ENCODE measurements at places on chromosomes 2 and 18.

DNA sequence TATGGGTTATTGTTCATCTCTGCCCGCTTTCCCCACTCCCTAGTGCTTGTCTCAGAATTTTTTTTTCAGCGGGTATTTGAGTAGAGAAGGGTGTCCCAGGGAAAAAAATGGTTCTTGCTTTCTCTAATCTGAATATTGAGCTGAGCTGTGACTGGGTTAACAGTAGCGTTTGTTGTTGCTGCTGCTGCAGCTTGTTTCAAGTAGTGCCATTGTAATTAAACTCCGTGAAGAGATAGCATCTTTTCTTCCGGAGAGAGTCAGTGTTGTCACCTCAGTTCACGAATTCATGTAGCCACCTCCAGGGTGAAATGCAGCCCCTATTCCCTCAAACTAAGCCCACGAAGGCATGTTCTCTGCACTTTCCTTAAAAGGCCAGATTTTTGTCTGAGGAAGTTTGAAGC, 1.5 kb upstream of the AAK1 start:
- peak; percentile 32 for DNase-seq

DNA sequence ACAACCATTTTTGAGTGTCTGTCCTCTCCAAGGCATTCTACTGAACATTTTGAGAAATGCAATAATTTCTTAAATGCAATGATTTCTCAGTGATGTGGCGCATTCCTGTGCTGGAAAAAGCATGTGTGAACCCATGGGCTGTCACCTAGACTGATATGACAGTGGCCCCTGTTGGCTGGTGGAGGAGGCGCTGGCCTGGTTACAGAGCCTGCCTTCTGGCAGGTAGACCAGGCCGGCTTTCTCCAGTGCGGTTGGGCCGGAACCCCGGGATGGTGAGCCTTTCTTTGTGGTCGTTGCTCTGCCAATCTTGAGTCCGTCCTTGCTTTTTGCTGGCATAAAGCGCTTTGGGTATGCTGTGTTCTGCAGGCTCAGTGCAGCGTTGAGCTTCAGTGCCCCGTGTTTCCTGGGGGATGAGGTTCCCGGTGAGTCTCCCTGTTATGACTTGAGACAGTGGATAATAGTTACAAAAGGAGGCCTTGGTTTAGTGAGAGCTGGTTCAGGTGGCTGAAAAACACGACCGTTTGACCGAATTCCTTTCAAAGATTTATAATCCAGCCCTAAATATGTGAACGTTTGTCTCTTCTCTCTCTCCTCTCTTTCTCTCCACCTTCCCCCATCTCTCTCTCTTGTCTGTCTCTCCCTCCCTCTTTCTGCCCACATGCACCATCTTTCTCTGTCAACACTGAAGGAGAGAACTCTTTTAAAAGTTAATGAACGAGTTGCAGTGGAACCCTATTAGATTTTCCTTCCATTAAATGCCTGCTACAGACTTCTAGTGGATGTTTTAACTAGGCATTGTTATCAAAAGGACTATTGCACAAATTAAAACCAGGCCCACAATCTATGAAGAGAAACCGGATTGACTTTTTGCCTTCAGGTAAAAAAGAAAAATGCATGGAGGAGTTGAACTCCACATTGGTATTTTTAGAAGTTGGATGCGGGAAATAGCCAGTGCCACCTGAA, 34.0 kb downstream of the TSHZ1 start:
- DNase-seq = no peak

- DNase-seq = no peak
These were observed 213.4 kb downstream of the LTBP1 start for GRCh38 chr2:33160191-33160590.

DNA sequence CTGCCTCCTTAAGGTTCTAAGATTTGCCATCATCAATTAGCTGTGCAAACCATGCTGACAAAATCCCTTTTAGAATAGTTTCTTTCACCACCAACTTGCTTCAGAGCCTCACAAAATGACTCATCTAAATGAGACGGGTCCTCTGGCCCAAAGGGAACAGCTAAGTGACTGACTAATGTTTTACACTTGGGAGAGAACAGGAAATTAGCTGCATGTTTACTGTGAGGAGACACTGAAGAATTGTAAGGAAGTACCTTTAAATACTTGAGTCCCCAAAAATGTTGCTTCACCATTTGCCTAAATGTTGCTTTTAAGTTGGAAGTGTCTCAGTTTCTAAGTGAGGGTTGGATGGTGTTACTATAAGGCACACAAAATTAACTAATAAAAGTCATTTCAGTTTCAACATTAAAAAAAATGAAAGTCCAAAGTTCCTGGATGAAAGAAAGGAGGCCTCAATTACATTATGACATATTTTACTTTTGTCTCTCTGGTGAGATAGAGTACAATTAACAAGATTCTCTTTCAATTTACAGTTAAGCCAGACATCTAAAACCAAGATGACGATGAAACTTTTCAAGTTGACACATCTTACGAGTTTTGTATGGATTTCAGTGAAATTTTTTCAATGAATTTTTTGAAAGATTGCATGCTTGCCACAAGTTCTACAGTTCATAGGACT, 229.1 kb upstream of the FN1 start:
- DNase-seq = peak; percentile 12

DNA sequence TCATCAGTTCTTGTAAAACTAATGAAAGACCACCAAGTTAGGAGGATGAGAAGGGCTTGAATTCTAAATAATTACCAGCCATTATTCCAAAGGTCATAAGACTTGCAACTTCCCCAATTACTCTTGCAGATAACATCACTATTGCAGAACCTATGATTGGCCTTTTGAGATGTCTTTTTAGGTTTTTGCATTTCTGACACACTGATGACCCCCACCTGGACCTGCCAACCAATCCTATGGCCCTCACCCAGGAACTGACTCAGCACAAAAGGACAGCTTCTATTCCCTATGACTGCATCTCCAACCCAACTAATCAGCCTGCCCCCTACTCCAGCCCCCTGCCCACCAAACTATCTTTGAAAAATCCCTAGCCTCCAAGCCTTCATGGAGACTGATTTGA, 111.5 kb upstream of the COPS8 start:
- DNase-seq = no peak

- no peak for DNase-seq
These were observed 1311.1 kb upstream of the NRXN1 start for GRCh38 chr2:52343010-52343409.

GRCh38 chr2:71923143-71923525, 224.5 kb downstream of the CYP26B1 start:
- no peak for DNase-seq

DNA sequence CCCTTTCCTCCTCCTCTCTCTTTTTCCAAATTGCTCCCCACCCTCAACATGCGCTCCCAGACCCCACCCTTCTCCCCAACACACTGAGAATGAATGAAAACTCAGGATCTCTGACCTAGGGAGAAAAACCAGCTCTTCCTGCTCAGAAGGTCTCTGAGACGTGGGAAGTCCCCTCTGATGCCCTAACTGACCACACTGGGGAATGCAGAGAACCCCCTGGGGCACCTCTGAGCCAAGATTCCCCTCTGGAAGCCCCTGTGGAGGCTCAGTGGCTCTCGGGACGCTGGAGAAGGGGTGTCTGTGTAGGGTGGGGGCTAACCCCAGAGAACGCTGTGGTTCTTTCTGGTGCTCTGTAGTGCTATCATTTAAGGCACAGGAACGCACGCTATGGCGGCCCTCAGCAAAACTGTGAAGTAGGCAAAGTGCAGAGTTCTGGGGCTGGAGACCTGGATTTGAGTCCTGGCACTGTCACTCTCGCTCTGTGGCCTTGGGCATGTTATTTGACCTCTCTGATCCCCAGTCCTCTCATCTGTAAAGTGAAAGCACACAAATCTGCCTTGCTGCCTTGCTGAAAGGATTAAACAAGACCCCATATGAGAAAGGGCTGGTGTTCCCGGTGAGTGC, 17.1 kb downstream of the ATOH8 start:
- no peak for DNase-seq

Measured in CD4-positive, alpha-beta T cell treated with Interferon alpha-2 for 1 hour (primary cell).